Stimulated activated CD8-positive, alpha-beta memory T cell treated with anti-CD3 and anti-CD28 coated beads, Interleukin-4, amount 100 ng/mL, for 48 hours (primary cell): ENCODE measurements at places on chromosomes 7 and 10.

DNA sequence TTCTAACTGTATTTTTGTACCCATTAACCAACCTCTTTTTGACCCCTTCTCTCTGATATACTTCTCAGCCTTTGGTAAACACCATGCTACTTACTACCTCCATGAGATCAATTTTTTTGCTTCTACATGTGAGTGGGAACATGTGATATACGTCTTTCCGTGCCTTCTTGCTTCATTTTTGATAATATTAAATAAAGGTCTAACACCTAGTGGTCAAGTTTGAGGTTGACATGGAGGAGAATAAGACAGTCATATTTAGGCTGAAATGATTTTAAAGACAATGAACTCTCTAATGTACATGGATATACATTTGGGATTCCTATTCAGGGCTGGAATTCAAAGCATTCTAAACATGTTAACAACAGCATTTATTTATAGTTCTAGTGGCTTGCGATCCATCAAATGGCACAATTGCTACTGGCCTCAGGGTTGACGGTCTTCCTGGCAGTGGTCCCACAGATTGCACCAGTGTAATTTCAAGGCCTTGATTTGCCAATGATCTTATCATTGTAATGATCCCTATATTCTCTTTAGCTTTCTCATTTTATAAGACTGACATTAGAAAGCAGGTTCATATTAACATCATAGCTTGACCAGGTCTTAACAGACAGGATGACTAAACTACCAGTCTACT lies 315.9 kb upstream of the ETV1 start:
- no peak for DNase-seq

DNA sequence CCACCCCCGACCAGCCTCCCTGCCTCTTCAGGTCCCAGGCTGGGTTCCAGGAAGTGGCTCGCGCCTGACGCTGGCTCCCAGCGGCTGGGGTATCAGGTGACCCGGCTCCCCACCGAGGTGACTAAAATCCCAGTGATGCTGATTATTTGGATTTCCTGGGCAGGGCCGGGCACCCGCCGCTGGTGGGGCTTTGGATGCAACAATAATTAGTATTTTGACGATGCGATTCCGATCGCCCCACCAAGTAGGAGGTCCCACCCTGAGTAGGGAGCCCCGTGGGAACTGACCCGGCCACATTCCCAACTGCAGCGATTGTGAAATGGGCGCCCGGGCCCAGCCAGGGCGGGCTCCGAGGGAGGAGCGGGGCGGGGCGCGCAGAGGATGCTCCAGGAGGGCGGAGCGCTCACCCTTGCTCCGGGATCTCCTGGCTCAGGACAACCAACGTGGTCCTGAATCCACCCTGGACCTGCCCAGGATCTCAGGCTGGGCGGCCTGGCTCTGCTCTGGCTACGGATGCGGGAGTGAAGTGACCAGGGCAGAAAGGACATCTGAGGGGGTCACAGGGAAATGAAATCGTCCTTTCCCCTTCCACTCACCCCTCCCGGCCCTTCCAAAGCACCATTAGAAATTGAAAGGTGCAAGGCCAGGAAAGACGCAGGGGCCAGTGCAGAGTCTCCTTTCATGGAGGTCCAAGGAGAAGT lies 32.6 kb downstream of the DUSP5 start:
- no peak for DNase-seq

- no peak for DNase-seq
Measured at GRCh38 chr7:65809982-65810288, 62.9 kb upstream of the VKORC1L1 start.

- DNase-seq = no peak
Measured at GRCh38 chr7:139739863-139740597, 37.8 kb downstream of the HIPK2 start.

- no peak for DNase-seq
Measured at GRCh38 chr10:16828701-16829175, 11.5 kb upstream of the RSU1 start.

GRCh38 chr7:80411621-80412020 lies 100.2 kb downstream of the GNAT3 start:
- no peak for DNase-seq

- no peak for DNase-seq
Measured at GRCh38 chr7:81080553-81080952, 161.7 kb upstream of the SEMA3C start.

GRCh38 chr10:88200312-88201032 lies 337.0 kb downstream of the PTEN start:
- no peak for DNase-seq

GRCh38 chr7:139725858-139726484 lies 51.8 kb downstream of the HIPK2 start:
- DNase-seq = no peak

DNA sequence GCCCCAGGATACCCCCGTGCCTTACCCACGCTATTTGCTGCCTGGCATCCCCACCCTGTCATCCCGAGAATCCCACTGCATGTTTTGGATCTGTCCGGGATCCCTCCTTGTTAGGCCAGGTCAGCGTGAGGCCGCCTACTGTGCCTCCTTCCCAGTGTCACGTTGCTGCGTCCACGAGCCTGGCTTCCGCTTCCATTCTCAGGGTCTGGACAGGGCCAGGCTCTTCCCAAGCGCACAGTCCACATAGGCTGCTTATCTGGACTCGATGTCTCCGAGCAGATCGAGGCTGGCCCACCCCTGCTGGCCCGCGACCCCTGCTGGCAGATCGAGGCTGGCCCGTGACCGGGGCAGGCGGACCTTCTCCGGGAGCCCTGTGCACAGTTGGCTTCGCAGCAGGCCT lies 27.1 kb downstream of the FOXK1 start:
- DNase-seq = no peak

DNA sequence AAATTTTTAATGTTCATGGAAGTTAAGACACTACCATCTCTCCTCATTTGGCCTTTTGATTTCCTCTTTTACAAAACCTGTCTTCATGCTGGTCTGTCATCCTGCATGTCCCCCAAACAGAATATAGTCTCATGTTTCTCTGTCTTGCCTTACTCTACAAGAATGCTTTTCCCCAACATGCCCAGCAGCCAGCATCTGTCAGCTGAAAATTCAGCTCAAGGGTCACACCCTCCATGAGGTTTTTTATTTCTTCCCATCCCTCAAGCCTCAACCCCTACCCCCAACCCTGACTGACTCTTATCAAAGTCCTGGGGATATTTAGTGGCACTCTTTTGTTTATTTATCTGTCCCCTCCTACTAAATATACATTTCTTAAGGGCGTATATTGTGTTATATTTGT lies 202.0 kb downstream of the ANK3 start:
- no peak for DNase-seq

GRCh38 chr7:10245406-10245805 lies 728.3 kb upstream of the PHF14 start:
- DNase-seq = no peak

GRCh38 chr7:14507617-14508016 lies 394.9 kb downstream of the DGKB start:
- no peak for DNase-seq

DNA sequence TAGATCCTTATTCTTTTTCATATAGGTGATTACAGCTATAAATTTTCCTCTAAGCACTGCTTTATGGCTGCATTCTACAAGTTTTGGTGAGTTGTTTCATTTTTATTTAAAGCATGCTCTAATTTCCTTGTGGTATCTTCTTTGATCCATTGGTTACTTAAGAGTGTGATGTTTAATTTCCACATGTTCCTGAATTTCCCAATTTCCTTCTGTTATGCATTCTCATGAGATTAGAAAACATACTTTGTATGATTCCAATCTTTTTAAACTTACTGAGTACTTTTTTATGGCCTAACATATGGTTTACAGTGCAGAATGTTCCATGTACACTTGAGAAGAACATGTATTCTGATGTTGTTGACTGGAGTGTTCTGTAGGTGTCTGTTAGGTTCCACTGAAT lies 53.4 kb downstream of the MYL10 start:
- DNase-seq = no peak

DNA sequence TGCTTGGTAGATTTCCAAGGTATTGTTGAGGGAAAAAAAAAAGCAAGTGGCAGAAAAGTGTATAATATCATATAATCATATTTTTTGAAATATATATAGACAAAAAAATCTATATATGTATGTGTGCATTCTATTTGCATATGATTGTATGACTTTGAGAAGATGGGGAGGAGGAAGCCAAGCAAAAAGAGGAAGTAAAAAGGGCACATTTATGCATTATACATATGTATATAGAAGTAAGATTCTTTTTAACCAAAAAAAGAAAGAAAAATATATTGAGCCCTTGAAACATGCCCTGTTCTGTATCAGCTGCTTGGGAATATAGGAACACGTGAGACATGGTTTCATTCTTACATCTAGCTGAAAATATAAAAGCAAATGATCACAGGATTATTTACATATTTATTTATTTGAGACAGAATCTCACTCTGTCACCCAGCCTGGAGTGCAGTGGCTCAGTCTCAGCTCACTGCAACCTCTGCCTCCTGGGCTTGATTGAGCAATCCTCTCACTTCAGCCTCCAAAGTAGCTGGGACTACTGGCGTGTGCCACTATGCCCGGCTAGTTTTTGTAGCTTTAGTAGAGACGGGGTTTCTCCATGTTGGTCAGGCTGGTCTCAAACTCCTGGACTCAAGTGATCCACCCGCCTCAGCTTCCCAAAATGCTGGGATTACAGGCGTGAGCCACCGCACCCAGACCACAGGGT lies 18.0 kb upstream of the SLF2 start:
- no peak for DNase-seq

DNA sequence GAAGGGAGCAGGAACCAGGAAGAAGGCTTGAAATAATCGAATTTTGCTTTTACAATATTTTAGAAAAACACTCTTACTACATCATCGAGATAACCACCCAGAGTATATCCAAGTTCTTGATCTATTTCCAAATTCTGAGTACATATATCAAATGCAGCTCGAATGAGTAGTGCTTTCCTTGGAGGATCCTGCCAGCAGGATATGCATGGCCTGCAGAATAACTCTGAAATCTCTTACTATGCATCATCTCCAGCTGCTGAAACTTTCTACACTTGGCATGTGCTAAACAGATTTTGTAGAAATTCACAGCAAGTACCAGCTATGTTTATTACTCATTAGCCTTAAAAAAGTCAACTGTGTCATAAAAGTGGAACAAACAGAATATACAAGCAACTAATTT lies 44.0 kb upstream of the ANK3 start:
- DNase-seq = no peak

GRCh38 chr10:109067031-109067430 lies 856.3 kb downstream of the XPNPEP1 start:
- DNase-seq = no peak

DNA sequence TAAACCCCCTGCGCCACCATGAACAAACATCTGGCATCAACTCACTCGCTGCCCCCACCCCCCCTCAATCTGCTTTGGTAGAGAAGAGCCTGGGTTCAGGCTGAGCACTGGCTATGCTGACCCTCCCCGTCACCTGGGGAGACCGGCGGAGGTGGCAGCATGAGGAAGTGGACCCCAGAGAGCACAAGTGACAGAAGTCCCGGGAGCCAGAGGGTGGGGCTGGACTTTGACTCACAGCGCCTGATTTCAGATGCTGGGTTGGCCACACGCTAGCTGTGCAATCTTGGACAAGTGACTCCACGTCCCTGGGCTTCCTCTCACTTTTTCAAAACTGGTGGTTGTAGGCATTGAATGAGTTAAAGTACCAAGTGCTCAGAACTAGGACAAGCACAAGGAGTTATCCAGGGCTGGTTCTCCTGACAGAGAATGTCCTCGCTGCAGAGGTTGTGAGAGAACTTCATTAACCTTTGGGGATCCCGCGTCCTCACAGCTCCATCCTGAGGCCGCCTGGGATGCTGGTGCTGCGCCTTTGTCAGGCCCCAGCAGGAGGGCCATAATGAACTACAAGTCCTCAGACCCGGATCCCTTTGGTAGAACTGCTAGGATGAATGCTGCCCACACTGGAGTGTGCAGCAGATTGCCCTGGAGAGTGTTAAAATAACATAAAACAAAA lies 48.8 kb upstream of the RASGEF1A start:
- no peak for DNase-seq
